ENCODE measurements at places on chromosomes 11 and 22.
A peak's percentile ranks its signal among the peaks of the same experiment; 100 is the strongest.

DNA sequence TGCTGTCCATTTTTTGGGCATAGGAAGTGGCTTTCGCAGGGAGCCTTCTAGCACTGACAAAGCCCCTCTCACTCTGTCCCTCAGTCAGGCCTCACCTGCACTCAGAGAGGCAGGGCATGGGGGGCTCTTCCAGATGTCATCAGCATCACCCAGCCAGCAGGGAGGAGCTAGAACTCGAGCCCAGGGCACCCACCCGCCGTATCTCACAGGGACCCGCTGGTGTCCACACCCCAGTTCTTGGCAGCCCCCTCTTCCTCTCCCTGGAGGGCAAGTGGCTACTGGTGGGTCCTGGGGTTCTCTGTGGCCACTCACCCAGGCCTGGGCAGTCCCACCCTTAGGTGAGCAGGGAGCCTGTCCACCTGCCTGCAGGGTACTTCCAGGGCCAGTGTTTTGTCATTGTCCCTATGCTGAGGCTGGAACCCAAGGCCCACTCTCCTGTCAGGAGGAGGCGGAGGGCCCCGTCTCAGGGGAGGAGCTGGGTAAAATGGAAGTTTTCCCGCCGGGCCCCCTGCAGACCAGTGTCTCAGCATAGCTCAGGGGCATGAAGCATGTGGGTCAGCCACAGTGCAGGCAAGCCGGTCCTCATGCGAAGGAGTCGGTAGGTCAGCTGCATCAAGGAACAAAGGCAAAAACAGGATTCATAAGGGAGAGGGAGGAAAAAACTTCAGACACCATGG is 21.8 kb downstream of the MYO7A start:
- DNase-seq = no peak

DNA sequence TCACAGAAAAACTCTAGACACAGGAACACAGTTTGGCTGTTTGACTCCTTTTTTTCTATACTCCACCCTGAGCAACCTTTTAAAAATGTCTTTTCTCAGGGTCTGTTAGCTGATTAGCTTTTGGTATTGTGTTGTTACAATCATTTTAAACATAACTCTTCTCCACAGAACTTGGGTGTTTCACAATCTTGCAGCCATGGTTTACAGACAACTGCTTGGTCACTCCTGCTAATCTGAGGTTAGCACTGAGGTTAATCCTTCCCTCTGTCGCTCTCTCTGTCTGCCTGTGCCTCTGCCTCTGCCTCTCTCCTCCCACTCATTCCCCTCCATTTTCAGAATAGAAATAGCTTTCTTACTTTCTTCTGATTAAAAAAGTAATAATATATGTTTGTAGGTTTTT is 62.4 kb upstream of the ZBED5 start:
- no peak for DNase-seq

DNA sequence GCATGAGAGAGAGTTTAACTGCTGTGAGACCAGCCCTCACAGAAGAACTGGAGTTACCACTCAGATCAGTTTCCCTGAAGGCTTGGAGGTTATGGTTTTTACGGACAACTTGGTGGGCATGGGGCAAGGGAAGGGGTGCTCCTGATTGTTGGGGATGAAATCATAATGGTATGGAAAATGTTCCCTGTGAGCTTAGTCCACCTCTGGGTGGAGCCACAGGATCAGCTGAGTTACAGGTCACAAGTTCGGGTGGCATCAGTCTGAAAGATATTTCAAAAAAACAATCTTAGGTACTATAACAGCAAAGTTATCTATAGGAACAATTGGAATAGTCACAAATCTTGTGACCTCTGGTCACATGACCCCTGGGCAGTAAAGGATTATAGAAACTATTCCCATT is 162.9 kb downstream of the DLG2 start:
- DNase-seq = no peak

DNA sequence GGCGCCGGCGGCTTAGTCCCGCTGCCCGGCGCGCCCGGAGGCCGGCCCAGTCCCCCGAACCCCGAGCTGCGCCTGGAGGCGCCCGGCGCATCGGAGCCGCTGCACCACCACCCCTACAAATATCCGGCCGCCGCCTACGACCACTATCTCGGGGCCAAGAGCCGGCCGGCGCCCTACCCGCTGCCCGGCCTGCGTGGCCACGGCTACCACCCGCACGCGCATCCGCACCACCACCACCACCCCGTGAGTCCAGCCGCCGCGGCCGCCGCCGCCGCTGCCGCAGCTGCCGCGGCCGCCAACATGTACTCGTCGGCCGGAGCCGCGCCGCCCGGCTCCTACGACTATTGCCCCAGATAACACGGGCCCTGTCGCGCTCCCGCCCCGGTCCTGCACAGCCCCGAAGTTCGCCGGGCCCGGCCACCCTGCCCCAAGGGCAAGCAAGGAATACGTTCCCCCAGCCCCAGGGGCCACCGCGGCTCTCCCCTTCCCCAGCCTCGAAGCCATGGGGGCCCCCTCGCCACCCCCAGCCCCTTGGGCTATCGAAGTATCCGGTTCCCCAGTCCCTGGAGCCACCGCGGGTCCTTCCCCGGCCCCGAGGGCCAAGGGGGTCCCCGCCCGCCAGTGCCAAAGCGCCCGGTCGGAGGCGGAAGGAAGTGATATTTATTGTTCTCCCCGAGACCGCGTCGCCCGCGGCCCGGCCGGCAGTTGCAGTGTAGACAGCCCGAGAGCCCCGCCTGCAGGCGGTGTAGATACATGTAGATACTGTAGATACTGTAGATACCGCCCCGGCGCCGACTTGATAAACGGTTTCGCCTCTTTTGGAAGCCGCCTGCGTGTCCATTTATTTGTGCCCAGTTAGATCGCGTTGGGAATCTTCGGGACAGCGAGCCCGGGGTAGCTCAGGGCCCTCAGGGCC is 6.2 kb downstream of the TBX1 start:
- no peak for DNase-seq

- DNase-seq = no peak
Measured at GRCh38 chr22:47568700-47569099, 806.2 kb downstream of the TBC1D22A start.

- no peak for DNase-seq
Measured at GRCh38 chr11:46277313-46277621, 195 bp upstream of the CREB3L1 start.

DNA sequence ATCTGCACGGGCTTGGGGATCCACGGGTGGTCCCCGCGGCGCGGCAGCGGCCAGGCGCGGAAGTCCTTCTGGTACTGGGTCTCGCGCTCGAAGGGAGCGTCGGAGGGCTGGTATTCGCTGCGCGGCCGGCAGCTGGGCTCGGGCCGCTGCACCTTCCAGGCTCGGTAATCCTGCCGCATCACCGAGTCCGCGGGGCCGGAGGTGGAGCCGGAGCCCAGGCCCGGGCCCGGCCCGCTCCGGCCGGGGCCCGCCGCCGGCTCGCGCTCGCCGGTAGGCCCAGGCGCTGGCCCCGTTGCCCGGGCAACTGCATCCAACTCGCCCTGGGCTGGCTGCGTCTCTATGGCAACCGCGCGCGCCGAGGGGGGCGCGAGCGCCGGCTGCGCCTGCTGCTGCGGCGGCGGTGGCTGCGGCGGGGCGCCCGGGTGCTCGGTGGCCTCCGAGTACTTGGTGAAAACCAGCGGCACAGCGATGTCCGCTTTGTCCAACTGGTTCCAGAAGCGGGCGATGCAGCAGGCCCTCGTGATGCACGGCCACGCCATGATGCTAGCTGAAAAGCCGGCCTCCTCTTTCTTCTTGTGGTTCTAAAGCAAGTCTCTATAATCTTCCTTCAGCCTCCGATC is 897 bp downstream of the MAP6 start:
- DNase-seq = peak; percentile 85

DNA sequence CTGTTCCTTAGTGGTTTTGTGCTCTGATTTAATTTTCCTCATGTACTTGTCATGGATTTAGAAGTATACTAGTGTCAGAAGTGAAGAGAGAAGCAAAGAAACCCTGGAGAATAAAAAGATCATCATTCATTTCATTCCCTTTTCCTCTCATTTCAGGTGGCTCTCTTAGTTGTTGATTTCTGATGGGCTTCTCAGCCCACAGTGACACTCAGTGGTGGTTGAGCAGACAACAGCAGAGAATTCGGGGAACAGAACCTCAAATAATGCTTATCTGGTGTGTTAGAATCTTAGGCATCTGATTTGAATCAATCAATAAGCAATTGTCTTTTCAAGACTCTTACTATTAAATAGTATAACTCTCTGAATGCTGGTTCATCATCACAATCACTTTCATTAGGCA is 1289.4 kb downstream of the FAM181B start:
- no peak for DNase-seq

- DNase-seq = no peak
Measured at GRCh38 chr11:108624196-108624925, 30.8 kb upstream of the EXPH5 start.

DNA sequence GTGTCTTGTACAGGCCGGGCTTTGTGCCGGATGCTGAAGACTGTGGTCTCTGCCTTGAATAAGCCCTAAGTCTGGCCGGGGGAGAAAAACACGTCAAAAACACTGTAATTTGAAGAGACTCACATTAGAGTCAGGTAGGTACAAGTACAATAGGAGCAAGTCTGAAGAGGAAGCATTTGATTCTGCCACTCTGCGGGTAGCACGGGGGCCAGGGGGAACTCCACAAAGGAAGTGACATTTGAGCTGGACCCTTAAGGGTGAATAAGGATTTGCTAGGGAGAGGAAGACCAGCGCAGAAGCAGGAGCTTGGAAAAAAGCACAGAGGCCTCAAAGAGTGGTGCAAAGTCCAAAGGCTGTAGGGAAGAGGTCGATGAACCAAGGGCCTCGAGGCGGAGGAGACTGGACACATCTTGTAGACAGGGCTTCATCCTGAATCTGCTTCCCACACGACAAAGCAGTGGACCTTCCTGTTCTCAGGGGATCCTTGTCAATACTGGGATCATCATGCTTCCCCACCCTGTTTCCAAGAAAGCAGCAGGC is 38.7 kb downstream of the BUD13 start:
- no peak for DNase-seq
